Putamen (tissue), 1 donor: ENCODE measurements at places on chromosomes 13 and 19.
A peak's percentile ranks its signal among the peaks of the same experiment; 100 is the strongest.

DNA sequence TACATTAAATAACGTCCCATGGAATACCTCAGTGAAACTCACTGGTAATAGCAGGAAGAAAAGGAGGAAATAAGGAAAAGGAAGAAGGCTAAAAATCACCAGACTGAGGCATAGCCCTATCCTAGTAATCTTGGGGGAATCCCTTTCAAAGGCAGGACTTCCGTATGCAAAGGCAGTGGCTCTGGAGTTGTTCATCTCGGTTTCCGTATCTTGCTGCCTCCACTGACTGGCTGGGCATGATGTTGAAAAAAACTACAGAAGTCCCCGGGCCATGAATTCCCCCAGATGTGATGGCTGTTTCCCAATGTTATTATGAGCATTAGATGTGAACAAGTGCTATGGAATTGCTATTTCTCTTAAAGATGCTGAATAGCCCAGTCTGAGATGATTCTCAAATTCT, 5.5 kb downstream of the FPR2 start:
- DNase-seq, result no peak

- DNase-seq, result no peak
These were observed 5.9 kb downstream of the PRR36 start for GRCh38 chr19:7868326-7868670.

GRCh38 chr13:66657165-66657881, 572.8 kb downstream of the PCDH9 start:
- peak; percentile 35 for DNase-seq

DNA sequence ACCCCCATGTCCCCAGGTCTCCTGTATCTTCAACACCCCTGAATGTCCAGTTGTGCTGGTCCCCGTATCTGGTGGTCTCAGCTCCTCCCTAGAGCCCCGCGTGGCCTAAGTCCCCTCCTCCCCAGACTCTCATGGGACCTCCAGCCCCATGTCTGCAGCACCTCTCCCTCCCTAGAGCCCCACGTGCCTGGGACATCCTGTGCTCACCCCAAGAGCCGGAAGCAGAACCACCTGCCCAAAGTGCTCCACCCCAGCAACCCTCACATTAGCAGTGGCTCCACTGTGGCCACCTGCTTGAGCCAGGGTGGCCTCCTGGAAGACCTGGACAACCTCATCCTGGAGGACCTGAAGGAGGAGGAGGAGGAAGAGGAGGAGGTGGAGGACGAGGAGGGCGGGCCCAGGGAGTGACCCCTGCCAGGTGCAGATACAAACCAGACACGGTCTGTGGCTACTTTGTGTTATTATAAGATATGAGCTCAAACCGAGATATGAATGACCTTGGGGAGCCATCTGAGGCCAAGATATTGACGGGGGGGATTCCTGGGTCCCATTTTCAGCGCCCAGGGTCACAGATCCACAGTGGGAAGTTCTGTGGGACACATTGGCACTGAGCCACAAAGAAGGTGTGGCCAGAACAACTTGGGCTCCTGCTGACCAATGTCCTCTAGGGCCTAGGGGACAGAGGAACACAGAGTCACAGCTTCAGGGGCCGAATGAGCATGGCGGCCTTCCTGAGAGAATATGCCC, 6.0 kb downstream of the SHFL start:
- DNase-seq, result no peak

DNA sequence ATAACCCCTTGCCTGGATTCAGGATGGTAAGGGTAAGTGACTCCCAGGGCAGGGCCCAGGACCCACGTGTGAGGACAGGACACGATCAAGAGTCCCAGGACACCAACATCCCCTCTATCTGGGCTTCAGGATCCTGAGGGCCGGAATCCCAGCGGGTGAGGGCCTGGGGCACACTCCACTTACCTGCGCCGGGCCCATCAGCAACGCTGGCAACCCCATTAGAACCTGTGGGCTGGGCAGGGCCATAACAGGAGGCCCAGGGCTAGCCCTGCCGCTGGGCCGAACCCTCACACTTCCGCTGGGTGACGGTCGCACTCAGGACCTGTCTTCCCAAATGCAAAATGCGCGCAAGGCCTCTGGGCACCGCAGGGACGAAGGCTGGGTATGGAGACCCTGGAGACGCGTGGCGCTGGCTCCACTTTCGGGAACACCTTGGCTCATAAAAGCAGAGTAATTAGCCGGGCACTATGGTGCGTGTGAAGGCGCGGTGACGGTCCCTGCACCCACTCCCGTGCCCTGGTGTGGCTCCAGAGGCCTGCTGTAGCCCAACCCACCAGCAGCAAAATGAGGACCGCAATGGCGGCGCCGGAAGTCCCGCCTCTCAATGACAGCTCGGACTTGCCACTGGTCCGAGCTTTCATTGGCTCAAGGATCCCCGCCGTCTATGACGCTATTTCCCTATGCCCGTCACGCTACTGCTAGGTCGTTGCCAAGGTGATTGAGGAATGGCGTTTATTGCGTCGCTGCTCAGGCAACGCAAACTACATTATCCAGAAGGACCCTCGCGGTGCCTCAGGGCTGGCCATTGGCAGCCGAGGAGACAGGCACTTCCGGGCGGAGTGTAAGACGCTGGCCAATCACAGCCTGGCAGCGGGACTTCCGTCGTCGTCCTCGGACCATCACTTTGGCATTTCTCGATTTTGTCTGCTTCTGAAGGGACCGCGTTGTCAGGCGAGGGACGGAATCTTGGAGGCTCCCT, at the start of gene ZNF132:
Gene ZNF132, minus strand, starts transcription at position 578 of the 979 bp plus-strand sequence. Its CDS starts 332 bp downstream, at position 246.
- DNase-seq, result peak; percentile 100

DNA sequence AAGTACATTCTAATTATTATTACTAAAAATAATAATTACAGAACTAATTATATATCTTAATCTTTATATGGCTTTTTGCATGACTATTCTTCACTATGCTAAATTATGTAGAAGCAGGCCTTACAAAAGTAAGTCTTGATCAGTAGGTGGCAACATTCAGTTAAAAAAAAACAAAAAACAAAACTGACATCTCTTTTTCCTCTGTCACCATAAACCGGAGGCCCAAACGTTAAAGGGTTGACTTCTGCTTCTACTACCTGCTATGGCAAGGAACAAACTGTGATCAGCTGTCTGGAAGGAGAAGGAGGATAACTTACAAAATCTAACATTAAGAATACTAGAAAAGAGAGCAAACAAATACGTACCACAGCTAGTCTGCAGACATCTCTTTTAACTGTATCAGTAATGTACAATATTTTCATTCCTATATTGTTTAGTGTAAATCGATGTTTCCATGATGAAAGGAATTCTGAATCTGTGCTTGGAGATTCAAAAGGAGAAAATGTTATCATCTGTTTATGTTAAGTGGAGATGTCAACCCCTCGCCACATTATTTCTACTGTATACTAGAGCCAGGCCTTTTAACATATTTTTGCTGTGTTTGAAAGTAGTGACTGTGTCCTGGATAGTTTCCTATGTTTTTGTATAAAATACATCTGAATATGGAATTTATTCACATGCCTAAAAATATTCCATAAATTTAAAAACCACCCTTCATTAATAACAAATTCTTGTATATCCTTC, 1525.4 kb downstream of the SLITRK1 start:
- no peak for DNase-seq

GRCh38 chr13:79246578-79246949, 159.5 kb downstream of the RBM26 start:
- no peak for DNase-seq

DNA sequence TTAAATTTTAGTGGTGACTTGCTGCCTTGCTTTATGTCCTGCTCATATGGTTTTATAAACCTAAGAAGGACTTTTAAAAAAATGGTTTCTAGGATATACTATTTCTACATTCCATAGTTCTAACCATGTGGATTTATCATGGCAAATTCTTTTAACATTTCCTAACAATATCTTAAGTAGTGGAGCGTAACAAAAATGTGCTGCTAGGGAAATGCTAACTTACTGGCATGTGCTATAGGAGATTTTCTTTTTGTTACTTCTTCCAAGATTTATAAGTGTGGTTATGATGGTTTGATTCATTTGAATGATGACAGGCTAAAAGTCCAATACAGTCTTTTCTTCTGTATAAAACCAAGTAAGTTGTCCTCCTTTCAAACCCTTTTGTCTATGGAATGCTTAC, 713.7 kb downstream of the SLITRK1 start:
- DNase-seq, result no peak

DNA sequence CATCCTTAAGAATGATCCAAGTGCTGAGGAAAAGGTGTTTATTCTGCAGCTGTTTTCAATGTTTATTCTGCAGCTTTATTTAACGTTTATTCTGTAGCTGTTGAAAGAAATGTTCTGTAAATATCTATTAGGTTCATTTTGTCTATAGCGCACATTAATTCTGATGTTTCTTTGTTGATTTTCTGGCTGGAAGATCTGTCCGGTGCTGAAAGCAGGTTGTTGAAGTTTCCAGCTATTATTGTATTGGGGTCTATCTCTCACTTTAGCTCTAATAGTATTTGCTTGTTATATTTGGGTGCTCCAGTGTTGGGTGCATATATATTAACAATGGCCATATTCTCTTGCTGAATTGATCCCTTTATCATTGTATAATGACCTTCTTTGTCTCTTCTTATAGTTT, 20.2 kb downstream of the CD70 start:
- no peak for DNase-seq

DNA sequence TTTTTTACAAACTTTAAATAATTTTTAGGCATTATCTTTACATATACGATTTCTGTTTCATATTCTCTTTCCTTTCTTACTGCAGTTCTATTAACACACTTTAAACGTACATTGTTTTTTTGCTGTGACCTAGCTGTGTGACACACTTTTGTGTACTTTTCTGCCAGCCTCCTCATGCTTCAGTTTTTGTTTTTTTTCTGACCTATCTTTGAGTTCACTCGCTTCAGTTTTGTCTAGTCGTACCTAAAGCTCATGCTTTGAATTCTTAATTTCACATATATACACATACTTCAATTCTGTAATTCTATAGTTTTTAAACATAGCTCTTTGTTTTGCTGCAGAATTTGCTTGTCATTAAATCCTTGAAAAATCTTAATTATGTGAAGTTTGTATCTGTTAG, 150.4 kb downstream of the PDS5B start:
- DNase-seq, result no peak

DNA sequence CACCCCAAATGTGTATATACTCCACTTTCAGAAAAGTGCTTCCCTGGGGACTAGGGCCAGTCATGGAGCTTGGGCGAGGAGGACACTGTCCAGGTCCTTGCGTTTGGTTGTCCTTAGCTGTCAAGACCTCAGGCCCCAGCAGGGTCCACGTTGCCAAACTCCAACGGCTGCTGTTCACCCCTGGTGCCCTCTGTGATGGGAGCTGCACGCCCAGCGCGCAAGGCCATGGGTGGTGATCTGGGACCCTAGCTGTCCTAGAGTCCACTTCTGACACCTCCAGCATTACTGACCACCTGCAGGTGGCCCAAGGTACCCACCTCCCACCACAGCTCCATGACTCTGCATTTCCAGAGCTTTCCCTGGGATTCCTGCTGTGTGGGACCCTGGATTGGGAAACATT, 4.0 kb downstream of the LRP3 start:
- DNase-seq, result no peak

- DNase-seq, result no peak
These were observed 6.3 kb downstream of the PTOV1 start for GRCh38 chr19:49857061-49857837.

DNA sequence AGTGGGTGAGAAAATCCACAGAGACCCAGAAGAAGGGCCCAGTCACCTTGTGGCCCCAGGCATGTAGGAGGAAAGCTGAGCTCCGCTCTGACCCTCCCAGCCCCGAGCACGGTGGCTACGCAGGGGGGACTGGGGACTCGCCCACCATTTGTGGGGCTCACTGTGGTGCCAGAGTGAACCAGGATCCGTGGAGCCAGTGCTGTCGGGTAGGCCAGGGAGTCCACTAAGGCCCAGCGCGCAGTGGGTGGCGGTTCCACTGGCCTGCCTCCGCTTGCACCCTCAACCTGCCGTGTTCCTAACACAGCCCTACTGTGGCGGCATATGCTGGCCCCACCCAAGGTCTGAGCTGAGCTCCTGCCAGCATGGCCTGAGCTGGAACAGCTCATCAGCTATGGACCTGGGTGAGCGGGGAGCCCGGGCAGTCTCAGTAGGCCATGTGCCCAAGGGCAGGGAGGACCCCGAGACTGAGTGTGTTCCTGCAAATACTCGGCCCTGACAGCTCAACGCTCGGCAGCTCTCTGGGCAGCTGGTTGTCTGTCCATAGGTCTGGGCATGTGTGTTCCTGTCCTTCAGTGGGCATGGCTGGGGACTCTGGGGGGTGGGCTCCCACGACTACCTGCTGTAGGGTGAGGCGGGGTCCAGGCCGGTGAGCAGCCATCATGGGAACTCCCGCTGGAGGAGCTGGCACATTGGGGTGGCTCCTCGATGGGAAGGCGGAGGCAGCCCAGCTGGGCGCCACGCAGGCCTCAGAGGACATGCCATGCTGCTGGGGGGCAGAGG, 36.6 kb downstream of the CEBPG start:
- no peak for DNase-seq
